Natural killer cell treated with Interleukin-12 subunit alpha and Interleukin-12 subunit beta and Interleukin-15 and Interleukin-18, amount 100 ng/mL, for 72 hours (primary cell): ENCODE measurements at places on chromosomes 6 and 20. TPM values are rescaled to one million over a fixed set of nuclear protein-coding genes. Genes with fewer than 3 reads are reported as not detected.

DNA sequence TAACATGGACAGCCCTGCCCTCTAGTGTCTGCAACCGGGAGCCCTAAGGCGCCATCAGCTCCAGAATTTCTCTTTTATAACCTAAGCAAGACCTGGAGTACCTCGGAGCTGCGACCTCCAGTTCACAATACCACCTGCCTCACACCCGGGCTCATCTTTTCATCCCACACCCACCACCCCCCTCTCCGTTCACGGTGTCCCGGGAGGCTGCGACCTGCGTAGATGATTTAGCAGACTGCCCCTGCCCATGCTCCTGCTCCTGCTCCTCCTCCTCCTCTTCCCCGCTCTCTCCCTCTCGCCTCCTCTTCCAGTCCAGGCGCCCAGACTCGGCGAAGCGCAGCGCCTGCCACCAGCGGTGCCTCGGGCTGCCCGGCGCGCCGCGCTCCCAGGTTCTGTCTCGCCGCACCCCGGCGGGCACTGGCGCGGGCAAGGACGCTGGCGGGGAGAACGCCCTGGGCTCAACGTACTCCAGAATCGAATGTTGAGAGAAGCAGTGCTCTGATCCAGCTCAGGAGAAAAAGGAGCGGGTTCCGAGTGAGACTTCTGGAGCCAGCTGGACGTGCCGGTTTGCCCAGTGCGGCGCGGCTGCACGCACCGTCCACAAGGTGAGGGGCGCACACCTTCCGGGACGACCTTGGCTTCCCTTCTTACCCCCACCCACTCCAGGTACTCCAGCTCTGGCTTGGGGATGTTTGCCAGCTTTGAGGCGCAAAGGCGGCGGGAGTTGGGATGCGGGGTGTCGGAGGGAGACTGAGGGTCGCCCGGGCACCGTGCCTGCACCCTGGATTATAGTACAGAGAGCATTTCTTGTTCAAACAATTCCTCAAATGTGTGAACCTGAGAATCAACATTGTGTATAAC lies at the start of gene HTR1E:
Gene HTR1E, plus strand, starts transcription at position 310 of the 861 bp plus-strand sequence. CDS start 77,807 bp downstream, outside the sequence.
- no peak within 1 kb of the TSS for H3K4me3 ChIP-seq
- H3K4me1 ChIP-seq, result no peaks in the 10 kb centered on the region
- H3K27me3 ChIP-seq, result peaks cover 17% of the 10 kb centered on the region
- DNase-seq, result no peak

DNA sequence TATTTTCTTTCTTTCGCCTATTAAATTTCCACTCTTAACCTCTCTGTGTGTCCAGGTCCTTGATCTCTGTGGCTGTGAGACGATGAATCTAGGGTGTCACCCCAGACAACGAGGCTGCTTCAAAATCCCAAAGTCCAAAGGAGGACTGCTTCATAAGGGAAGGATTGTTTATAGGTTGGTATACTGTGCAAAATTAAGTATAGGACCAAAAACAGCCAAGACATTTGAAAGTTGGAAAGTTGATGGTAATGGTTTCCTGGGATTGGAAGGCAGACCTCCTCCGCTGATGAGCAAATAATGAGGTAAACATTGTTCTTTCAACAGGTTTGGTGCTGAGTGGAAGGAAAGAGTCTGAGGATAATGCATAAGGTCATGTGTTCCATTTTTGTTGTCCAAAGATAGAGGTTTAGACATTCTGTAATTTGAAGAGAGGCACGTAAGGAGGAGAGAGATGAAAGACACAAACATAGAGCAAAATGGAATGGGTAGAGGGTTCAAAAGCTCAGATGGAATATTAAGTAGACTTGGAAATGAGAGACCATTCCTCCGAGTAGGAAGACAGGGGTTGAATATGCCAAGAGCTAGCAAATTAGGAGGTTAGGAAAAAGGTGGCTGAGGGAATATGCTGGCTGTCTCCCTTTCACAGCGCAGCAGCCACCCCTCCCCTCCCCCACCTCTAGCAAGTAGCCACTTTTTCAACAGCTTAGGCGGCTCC lies 24.8 kb downstream of the ZNF311 start:
- peaks cover 4% of the 10 kb centered on the region for H3K36me3 ChIP-seq
- H3K4me3 ChIP-seq, result peak overlapping the region; percentile 90
- DNase-seq, result no peak
- H3K4me1 ChIP-seq, result peaks cover 44% of the 10 kb centered on the region

Gene DOK5
- total RNA-seq, result 0.39 TPM

DNA sequence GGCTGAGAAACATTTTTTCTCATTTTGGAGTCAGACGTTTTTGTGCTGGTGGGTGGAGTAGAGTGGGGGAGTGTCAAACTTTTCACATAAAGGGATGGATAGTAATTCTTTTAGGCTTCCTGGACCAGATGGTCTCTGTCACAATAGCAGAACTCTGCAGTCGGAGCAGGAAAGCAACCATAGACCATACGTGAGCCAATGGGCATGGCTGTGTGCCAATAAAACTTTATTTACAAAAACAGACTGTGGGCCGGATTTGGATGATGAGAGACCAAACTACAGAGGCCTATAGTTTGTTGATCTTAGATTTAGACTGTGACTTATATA lies 70.8 kb upstream of the SLC22A23 start:
- H3K27me3 ChIP-seq, result peaks cover 9% of the 10 kb centered on the region
- H3K4me3 ChIP-seq, result no peak overlapping the region
- no peak overlapping the region for H3K27ac ChIP-seq
- no peaks in the 10 kb centered on the region for H3K4me1 ChIP-seq

DNA sequence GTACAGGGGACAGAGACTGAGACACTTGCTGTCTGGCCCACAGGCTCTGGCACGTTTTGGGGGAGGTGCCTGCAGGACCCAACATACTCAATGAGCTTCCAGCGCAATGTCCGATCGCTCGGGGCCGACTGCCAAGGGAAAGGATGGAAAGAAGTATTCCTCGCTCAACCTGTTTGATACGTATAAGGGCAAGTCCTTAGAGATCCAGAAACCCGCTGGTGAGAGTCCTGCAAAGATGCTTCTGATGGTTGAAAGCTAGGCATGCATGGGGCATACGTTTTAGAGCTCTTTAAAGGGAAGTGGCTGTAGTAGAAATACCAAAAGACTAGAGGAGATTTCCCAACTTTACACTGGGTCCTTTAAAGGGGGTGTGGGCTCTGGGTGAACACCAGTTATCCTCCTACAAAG lies 2.2 kb downstream of the PRRC2A start:
- peaks cover 27% of the 10 kb centered on the region for H3K4me1 ChIP-seq
- no peaks in the 10 kb centered on the region for H3K27me3 ChIP-seq
- H3K27ac ChIP-seq, result peak overlapping the region; percentile 94

GRCh38 chr6:107032051-107032450 lies 4.1 kb downstream of the MTRES1 start:
- peaks cover 29% of the 10 kb centered on the region for H3K4me1 ChIP-seq
- peak overlapping the region; percentile 12 for H3K27ac ChIP-seq
- DNase-seq, result no peak
- H3K4me3 ChIP-seq, result no peak overlapping the region
- no peaks in the 10 kb centered on the region for H3K36me3 ChIP-seq
- no peaks in the 10 kb centered on the region for H3K27me3 ChIP-seq

DNA sequence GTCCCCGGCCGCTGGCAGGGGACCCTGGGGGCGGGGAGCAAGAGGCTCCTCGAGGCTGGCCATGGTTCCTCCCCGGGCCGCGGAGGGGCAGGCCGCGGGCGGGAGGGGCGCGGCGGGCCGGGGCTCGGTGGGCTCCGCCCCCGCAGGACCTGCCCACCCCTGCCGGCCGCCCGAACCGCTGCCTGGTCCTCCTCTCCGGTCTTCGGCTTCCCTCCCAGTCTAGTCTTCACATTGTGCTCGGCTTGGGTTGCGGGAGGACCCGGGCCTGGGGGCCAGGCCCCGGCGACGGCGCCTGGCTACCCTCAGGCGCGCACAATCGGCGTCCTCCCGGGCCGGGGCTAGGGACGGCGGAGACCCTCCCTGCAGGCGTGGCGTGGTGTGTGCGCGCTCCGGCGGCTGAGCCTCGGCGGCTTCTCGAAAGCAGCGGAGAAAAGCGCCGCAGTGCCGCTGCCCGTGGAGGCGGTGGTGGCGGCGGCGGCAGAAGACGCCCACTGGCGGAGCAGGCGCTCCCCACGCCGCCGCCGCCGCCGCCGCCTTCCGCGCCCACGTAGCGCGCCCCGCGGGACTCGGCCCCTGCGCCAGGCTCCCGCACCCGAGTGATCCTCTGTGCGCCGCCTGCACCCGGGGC lies at the start of gene PDE10A:
Gene PDE10A, minus strand, starts transcription at position 493 of the 628 bp plus-strand sequence. Its CDS starts 430 bp downstream, at position 63.
- H3K36me3 ChIP-seq, result peaks cover 4% of the 10 kb centered on the region
- peaks cover 31% of the 10 kb centered on the region for H3K27me3 ChIP-seq
- no peaks in the 10 kb centered on the region for H3K4me1 ChIP-seq
- no peak for DNase-seq
- peak within 1 kb of the TSS; percentile 7 for H3K4me3 ChIP-seq

DNA sequence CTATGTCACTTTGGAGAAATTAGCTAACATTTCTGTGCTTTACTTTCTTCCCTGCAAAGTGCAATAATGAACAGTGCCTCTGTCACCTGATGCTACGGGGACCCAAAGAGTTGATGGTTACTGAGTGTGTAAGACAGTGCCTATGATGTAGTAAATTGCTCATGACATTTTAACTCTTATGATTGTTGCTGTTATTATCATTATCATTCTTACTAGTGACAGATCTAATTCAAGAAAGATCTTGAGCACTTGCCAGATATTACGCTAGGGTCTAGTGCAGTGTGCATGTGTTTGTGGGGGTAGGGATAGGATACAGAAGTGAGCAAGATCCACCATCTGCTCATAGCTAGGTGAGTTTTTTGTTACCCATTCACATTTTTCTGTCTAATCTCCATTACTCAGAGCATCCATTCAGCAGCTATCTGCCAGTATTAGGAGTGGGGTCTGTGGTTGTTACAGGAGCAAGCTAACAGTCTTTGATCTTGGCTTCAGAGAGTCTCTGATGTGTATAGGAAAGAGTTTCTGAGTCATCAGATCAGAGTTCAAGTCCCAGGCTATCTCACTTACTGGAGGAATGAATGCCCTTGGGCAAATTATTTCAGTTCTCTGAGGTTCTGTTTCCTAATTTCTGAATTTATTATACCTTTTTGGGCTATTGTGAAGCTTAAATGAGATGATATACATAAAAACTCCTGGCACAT lies 33.1 kb upstream of the DAAM2 start:
- no peak overlapping the region for H3K27ac ChIP-seq
- no peaks in the 10 kb centered on the region for H3K36me3 ChIP-seq
- DNase-seq, result no peak

- H3K27ac ChIP-seq, result no peak overlapping the region
- no peaks in the 10 kb centered on the region for H3K27me3 ChIP-seq
- DNase-seq, result no peak
- H3K4me3 ChIP-seq, result no peak overlapping the region
- H3K36me3 ChIP-seq, result no peaks in the 10 kb centered on the region
These were observed 146.0 kb upstream of the BEND6 start for GRCh38 chr6:56808871-56809359.

Gene KCNQ2
- total RNA-seq, result not detected

DNA sequence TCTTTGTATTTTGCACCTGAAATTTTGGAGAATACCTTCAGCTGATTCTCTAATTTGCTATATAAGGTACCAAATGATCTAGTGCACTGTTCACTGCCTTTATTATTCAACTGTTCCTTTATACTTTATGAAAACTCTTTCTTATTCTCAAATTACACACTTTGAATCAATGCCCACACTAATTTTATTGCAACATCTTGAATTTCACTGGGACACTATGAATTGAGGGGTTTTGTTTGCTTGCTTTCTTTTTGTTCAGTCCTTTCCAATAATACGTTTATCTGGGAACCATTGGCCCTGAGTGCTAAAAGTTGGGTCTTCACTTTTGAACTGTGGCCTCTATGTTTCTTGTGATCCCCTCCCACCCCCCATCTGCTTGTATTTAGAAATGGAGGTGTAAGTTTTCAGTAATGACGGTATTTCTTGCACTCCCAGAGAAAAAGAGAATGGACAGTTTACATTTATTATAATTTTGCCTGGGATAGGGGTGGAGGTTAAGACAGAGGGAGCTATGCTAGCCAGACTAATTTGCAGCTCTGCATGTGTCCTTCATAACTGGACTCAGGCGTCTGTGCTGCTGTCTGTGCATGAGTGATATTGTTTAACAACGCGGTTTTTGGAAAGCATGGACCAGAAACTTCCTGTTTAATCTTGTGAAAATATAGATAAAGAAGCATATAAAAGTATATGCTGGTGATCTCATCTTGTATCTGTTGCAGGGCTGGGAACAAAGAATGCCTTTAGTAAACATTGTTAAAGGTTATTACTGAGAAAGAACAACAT lies 98.1 kb downstream of the DNAH8 start:
- no peak for DNase-seq
- peaks cover 35% of the 10 kb centered on the region for H3K27me3 ChIP-seq
- no peaks in the 10 kb centered on the region for H3K4me1 ChIP-seq
- H3K4me3 ChIP-seq, result no peak overlapping the region
- H3K27ac ChIP-seq, result no peak overlapping the region

Gene LY86
- total RNA-seq, result not detected

DNA sequence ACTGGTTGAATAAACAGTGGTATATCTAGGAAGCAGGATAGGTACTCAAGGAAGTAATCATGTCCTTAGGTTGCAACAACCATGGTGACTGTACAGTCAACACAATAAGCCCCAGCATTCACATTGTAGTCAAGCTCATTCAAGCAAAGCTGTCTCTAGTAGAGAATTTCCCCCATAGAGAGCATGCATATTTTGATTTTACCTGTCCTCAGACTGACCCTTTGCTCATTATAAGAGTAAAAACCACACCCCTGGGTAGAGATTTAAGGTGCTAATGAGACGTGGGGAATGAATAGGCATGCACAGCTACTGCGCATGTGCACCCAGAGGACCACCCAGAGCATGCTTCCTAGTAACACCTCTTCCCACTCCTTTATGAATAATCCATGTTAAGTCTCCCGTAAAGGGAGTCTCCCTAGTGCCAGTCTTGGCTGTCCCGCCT lies 6.1 kb upstream of the RNF8 start:
- H3K4me3 ChIP-seq, result no peak overlapping the region
- H3K27me3 ChIP-seq, result peaks cover 11% of the 10 kb centered on the region
- H3K4me1 ChIP-seq, result no peaks in the 10 kb centered on the region
- no peak overlapping the region for H3K27ac ChIP-seq
- DNase-seq, result no peak

Gene OOEP
- not detected for total RNA-seq

GRCh38 chr6:91082311-91082832 lies 495.5 kb upstream of the MAP3K7 start:
- no peak overlapping the region for H3K4me3 ChIP-seq
- no peaks in the 10 kb centered on the region for H3K4me1 ChIP-seq
- no peak overlapping the region for H3K27ac ChIP-seq
- H3K36me3 ChIP-seq, result no peaks in the 10 kb centered on the region
- no peaks in the 10 kb centered on the region for H3K27me3 ChIP-seq
- DNase-seq, result no peak

Gene GMDS
- total RNA-seq, result 39.4 TPM

- no peak overlapping the region for H3K27ac ChIP-seq
- no peak overlapping the region for H3K4me3 ChIP-seq
- H3K4me1 ChIP-seq, result peaks cover 17% of the 10 kb centered on the region
These were observed 14.9 kb downstream of the TMEM170B start for GRCh38 chr6:11552442-11552841.

Gene MUCL3
- total RNA-seq, result not detected

GRCh38 chr6:151630387-151630786 lies 136.6 kb downstream of the CCDC170 start:
- no peak overlapping the region for H3K4me3 ChIP-seq
- peaks cover 3% of the 10 kb centered on the region for H3K4me1 ChIP-seq
- H3K27me3 ChIP-seq, result peaks cover 18% of the 10 kb centered on the region
- H3K36me3 ChIP-seq, result no peaks in the 10 kb centered on the region
